ENCODE measurements at places on chromosomes 1 and 21.
A peak's percentile ranks its signal among the peaks of the same experiment; 100 is the strongest.

DNA sequence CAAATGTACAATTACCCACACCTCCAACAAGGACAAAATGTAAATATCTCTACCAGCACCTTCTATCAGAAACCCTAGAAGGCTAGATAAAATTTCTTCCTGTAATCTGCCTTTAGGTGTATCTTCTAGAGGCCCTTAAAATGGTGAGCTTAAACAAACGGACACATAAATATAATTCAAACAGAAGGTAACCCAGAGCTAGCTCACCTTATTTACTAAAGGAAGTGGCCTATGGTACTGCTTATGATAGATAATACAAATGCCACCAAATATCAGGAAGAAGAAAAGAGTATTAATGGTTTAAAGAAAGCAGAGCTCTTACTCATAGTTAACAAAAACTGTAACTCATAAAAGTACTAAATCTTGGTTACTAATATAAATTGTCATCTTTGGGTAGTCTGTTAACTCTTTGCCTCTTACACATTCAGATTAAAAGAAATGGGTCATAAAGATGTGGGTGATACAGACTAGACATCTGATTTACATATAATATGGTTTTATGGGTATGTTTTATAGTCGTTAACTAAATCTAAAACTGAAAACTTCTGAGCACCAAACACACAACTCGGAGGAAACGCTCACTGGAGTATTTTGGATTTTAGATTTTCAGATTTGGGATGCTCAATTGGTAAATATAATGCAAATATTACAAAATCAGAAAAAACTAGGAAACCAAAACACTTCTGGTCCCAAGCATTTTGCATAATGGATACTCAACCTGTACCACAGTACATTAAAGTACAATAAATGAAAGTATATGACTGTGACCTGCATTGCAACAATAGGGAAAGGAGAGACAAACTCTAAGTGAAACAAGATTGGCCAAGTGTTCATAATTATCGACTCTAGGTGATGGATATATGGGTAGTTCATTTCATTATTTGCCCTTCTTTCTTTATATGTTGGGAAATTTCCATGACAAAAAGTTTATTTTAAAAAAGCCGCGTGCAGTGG is 23.2 kb downstream of the TRIT1 start:
- no peak for DNase-seq
- no peak overlapping the region for H3K27ac ChIP-seq
- peaks cover 16% of the 10 kb centered on the region for H3K4me1 ChIP-seq
- no peak overlapping the region for H3K4me3 ChIP-seq
- H3K27me3 ChIP-seq = no peaks in the 10 kb centered on the region
- peaks cover 6% of the 10 kb centered on the region for H3K36me3 ChIP-seq

DNA sequence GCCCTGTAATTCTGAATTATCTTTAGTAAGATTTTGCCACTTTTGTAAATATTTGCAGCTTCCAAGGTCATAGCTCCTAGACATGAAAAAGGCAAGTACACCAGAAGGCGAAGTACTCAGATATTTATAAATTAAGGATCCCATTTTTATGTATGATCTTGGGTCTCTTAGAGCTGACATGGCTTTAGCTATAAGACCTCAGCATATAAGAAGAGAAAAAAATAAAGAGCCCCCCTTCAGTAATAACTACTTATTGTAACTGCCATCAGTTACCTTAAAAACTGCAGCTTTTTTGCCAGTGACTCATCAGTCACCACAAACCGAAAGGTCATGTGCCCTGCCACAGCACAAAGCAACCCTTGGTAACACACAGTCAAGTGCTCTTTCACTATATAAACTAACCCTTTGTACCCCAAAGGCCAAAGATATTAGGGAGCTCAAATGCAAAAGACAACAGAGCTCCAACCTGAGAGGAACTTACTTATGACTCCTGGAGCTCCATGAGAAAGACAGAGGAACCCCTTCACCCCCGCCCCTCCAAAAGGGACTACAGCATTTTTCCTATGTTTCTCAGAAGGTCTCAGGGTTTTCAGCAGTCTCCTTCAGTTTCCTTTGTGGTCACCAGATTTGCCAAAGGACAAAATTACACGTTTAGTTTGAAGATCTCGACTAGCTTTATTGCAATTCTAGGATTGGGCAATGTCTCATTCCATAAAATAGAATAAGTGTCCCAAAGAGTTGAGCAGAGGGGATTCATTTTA is 219.8 kb upstream of the DUSP10 start:
- DNase-seq = no peak
- no peaks in the 10 kb centered on the region for H3K27me3 ChIP-seq
- H3K36me3 ChIP-seq = no peaks in the 10 kb centered on the region

DNA sequence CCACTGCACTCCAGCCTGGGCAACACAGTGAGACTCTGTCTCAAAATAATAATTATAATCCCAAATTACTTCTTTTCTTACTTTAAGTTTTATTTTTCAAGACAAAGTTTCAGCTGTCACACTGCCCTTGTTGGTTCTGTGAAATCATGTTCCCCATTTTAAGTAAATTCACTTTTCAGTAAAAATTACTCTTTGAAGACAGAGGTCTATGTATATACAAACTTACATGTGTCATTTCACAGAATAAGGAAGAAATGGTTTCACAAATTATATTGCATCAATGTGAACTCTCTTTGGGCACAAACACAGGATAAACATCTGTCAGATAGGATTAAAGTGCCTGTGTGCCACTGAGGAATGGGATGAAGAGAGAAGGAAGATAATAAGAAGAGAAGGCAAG is 33.1 kb upstream of the ETS2 start:
- H3K4me1 ChIP-seq = peaks cover 33% of the 10 kb centered on the region
- H3K36me3 ChIP-seq = no peaks in the 10 kb centered on the region
- no peak for DNase-seq

DNA sequence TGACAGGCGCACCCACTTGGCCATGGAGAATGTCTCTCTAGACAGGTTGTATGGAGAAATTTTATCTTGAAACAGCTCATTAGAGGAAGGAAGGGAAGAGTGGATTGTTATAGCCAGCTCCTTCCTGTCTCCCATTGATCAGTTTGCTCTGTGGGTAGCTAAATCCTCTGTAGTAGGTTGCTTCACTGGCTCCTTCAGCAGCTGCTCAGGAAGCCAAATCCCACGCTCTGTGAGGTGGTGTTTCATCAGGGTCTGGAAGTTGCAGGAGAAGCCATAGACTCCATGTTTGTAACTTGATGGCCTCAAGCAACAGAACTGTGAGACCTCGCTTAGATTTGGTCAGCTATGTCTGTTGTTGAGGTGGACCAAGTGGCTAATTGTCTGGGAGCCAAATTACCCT is 6.8 kb upstream of the NFYC start:
- no peak for DNase-seq
- H3K27ac ChIP-seq = no peak overlapping the region
- H3K4me3 ChIP-seq = no peak overlapping the region

- no peak overlapping the region for H3K4me3 ChIP-seq
- no peak overlapping the region for H3K27ac ChIP-seq
- H3K27me3 ChIP-seq = peaks cover 9% of the 10 kb centered on the region
- DNase-seq = no peak
Observed at GRCh38 chr1:11704691-11705475, 13.4 kb downstream of the DRAXIN start.

GRCh38 chr1:44228218-44228617 is 14.9 kb downstream of the DMAP1 start:
- no peak overlapping the region for H3K4me3 ChIP-seq
- no peaks in the 10 kb centered on the region for H3K27me3 ChIP-seq
- peaks cover 9% of the 10 kb centered on the region for H3K4me1 ChIP-seq
- H3K36me3 ChIP-seq = peaks cover 2% of the 10 kb centered on the region

- no peak overlapping the region for H3K27ac ChIP-seq
- no peak overlapping the region for H3K4me3 ChIP-seq
- DNase-seq = no peak
- H3K4me1 ChIP-seq = no peaks in the 10 kb centered on the region
Observed at GRCh38 chr1:162013289-162013688, 10.4 kb downstream of the OLFML2B start.

DNA sequence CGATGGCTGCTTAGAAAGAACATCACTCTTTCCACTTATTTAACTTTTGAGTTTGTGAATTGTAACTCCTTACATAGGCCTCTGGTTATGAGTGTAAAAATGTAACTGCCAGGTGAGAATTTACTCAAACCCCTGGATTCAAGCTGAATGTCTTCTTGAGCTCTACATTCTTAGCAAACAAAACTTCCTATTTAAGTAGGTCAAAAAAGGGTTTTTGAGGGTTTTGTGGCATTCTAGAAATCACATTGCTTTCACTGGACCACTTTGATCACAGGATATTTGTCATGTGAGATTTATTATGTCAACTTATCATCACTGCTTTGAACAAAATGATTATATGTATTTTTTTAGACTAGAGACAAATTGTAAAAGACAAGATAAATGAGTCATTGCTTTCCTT is 5.7 kb downstream of the IL23R start:
- H3K27me3 ChIP-seq = no peaks in the 10 kb centered on the region
- no peak for DNase-seq
- H3K4me3 ChIP-seq = peak overlapping the region; percentile 61
- peaks cover 2% of the 10 kb centered on the region for H3K36me3 ChIP-seq
- peaks cover 30% of the 10 kb centered on the region for H3K4me1 ChIP-seq

DNA sequence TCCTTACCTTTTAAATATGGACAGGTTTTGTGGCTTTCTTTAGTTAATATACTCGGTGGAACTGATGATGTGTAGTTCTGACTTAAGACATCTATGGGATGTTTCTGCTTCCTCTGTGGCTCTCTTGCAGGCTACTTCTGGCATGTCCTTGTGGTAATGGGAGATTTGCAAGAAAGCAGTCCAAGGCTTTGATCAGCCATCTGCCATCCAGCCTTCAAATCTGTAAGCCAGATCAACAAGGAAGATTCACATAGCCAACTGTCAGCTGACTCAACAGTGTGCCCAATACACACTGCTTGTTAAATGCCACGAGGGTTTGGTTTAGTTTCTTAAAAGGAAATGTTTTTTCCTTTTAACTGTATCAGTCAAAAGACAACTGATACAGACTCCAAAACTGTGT is 722.2 kb upstream of the CHRM3 start:
- H3K27ac ChIP-seq = no peak overlapping the region
- no peaks in the 10 kb centered on the region for H3K36me3 ChIP-seq
- no peak for DNase-seq

- H3K27ac ChIP-seq = no peak overlapping the region
- no peak for DNase-seq
- peaks cover 84% of the 10 kb centered on the region for H3K36me3 ChIP-seq
- H3K27me3 ChIP-seq = no peaks in the 10 kb centered on the region
- H3K4me3 ChIP-seq = no peak overlapping the region
Observed at GRCh38 chr1:24659993-24660665, 17.0 kb downstream of the SRRM1 start.

- DNase-seq = no peak
- H3K4me1 ChIP-seq = no peaks in the 10 kb centered on the region
- no peak overlapping the region for H3K4me3 ChIP-seq
- H3K27me3 ChIP-seq = peaks cover 33% of the 10 kb centered on the region
- no peak overlapping the region for H3K27ac ChIP-seq
Observed at GRCh38 chr1:152520561-152521090, 6.3 kb downstream of the CRCT1 start.

- no peak overlapping the region for H3K4me3 ChIP-seq
- H3K4me1 ChIP-seq = peaks cover 50% of the 10 kb centered on the region
- H3K27ac ChIP-seq = no peak overlapping the region
Observed at GRCh38 chr1:100959502-100960060, 63.7 kb downstream of the SLC30A7 start.

DNA sequence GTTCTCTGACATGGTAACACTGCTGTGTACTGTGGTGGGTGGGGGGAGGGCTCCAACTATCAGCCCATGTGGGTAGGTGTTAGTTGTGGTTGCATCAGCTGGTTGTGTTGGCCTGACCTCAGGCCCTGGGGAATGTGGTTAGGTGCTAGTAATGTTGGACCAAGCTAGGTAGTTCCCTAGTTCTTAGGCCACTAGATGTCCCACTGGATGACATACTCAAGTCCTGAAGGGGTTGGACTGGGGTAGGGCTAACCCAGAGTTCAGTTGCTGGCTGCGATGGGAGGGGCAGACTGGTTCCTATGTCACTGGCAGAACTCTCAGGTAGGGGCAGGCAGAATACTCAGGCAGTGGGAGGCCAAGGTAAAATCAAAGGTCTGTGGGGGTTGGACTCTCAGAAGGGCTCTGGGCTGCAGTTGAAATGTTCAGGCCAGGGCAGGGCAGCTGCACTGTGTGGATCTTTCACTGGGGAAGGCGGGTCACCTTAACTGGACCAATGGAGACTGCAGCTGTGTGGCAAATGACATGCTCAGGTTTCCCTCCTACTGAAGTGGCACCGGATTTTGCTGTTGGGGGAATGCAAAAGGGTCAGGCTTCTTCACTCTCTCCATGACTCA is 870.7 kb downstream of the LRRIQ3 start:
- H3K4me1 ChIP-seq = no peaks in the 10 kb centered on the region
- H3K27me3 ChIP-seq = no peaks in the 10 kb centered on the region
- no peak overlapping the region for H3K27ac ChIP-seq
- no peak for DNase-seq
- no peaks in the 10 kb centered on the region for H3K36me3 ChIP-seq
- no peak overlapping the region for H3K4me3 ChIP-seq

DNA sequence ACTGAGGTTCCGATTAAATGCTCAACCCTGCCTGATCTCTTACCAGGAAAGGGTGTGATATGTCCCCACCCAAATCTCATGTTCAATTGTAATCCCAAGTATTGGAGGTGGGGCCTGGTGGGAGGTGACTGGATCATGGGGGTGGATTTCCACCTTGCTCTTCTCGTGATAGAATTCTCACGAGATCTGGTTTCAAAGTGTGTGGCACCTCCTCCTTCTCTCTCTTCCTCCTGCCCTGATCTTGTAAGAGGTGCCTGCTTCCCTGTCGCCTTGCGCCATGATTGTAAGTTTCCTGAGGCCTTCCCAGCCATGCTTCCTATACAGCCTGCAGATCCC is 34.9 kb downstream of the RSPH1 start:
- no peaks in the 10 kb centered on the region for H3K27me3 ChIP-seq
- H3K27ac ChIP-seq = peak overlapping the region; percentile 70
- H3K4me3 ChIP-seq = no peak overlapping the region
- no peak for DNase-seq

DNA sequence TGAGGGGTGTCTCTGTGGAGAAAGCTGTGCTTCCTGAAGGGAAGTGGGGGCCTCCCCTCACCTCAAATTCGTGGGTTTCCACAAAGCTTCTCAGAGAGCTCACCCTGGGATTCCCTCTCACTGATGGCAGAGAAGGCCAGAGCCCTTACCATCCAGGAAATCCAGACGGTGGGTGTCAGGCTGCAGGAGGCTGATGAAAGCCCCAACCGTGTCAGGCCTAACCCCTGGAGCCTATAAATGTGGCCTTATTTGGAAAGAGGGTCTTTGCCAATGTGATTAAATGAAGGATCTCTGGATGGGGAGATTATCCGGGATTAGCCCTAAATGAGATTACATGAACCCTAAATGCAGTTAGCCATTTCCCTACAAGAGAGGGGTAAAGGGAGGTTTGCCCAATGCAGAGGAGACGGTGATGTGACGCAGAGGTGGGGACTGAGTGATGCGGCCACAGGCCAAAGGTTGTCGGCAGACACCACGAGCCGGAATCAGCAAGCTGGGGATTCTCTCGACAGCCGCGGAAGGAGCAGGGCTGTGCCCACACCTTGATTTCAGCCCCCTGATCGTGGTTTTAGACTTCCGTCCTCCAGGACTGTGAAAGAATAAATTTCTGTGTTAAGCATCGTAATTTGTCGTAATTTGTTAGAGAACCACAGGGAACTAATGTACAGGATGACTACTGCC is 82.6 kb downstream of the TOMM20 start:
- no peak overlapping the region for H3K4me3 ChIP-seq
- no peak overlapping the region for H3K27ac ChIP-seq
- no peaks in the 10 kb centered on the region for H3K27me3 ChIP-seq
- no peak for DNase-seq
- no peaks in the 10 kb centered on the region for H3K36me3 ChIP-seq
- H3K4me1 ChIP-seq = peaks cover 2% of the 10 kb centered on the region

- no peaks in the 10 kb centered on the region for H3K36me3 ChIP-seq
- H3K27me3 ChIP-seq = peaks cover 57% of the 10 kb centered on the region
- DNase-seq = no peak
- H3K4me3 ChIP-seq = no peak overlapping the region
Observed at GRCh38 chr1:18479454-18479853, 1.3 kb upstream of the KLHDC7A start.
